Activated CD4-positive, alpha-beta T cell treated with anti-CD3 and anti-CD28 coated beads, Interleukin-2, amount 50 U/mL, for 4 hours (primary cell): ENCODE measurements at places on chromosomes 2 and 18.

DNA sequence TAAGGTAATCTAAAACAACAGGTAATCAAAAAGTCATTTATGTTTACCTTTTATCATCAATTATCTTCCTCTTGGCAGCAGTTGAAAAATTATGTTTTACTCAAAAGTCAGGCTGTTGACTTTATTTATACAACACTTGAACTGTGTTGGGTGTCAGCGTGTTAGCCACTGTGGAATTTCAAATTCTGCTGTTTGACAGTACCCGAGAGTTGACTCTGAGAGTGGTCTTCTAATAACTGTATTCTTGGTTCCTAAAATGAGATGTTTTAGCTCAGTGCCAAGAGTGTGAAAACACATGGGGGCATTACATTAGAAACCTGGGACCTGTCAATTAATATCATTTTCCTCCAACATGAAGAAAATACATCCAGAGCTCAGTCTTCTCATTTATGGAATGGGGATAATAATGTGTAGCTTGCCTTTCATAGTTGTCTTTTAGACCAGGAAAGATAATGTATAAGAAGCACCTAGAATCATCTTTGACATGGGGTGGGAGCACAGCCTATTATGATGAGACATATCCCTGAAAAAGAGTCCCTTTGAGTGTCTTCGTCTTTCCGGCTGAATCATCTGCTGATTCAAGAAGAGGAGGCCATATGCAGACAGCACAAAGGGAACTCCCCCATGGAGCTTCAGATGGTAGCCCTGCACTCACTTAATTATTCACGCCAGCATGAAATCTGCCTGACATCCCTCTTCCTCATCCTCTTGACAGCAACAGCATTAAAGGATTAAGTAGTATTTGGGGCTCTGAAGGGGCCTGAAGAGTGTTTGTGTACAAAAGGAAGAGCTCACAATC is 89.1 kb downstream of the AFF3 start:
- DNase-seq, result no peak

- no peak for DNase-seq
These were observed 459.5 kb downstream of the ARHGAP15 start for GRCh38 chr2:143588746-143589145.

DNA sequence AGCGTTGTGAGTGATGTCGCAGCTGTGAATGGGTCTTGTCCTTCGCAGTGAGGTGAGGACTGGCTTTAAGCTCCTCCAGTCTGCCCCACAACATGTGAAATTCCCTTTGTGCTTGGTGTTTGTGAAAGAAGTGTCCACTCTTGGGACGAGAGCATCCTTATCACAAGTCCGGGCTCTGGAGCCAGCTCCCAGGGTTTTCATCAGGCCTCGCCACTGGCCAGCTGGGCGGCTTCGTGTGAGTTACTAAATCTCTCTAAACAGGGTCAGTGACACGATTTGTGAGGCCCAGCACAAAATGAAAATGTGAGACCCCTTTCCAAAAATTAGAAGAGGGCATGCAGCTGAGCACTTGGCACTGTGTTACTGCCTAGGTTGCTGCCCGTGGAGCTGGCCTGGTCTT is 115.9 kb downstream of the VAPA start:
- no peak for DNase-seq

- DNase-seq, result peak; percentile 7
These were observed at the start of gene FAM124B for GRCh38 chr2:224401641-224402342. Gene FAM124B (minus strand): TSS chr2:224402107. CDS start chr2:224401768, 339 bp downstream.

GRCh38 chr2:231546014-231546715 is 15.9 kb upstream of the NMUR1 start:
- DNase-seq, result no peak

- DNase-seq, result no peak
These were observed 61.4 kb downstream of the XDH start for GRCh38 chr2:31353179-31353578.

DNA sequence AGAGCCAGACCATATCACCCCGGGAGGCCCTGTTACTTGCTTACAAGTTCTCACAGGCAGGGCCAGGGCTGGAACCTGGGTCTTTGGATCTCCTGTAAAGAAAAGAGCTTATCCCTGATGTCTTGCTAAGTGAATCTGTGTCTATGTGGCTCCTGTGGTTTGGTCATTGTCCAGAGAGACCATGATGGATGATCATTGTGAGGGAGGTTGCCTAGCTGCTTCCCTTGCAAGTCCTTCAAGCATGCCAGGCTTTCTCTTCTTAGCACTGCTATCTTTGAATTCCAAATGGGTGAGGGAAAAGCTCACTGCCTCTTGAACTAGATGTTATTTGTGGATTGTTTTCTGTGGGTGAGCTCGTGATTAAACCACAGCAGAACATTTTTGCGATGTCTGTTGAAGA is 151.6 kb downstream of the FSHR start:
- DNase-seq, result no peak

DNA sequence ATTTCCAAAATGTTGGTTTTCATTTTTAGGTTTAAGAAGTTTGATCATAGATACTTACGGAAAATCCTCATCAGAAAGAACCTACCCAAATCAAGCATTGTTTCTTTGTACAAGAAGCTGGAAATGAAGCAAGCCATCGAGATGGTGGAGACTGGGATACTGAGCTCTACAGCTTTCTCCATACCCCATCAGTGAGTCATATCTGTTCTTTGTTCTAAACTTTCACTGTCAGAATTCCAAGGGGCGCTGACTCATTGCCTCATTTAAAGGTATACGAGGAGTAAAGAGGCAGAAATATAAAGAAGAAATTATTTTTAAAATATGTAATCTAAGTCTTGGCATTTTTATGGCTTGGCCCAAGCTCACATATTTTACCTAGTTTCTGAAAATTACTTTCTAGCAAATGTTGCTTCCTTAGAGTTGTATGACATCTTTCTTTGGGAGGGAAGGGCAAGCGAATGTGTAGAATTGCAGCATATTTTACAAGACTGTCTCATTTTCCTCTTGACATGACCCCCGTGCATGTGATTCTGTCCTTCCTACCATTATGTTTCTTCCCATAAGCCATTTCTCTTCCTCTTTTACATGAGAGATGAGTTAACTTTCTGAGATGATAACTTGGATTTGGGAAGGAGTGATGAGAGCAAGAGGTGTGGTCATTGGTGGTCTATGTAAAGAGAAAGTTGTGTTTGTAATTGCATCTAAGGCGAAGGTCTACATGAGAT is 41.2 kb downstream of the SLC9A4 start:
- no peak for DNase-seq

DNA sequence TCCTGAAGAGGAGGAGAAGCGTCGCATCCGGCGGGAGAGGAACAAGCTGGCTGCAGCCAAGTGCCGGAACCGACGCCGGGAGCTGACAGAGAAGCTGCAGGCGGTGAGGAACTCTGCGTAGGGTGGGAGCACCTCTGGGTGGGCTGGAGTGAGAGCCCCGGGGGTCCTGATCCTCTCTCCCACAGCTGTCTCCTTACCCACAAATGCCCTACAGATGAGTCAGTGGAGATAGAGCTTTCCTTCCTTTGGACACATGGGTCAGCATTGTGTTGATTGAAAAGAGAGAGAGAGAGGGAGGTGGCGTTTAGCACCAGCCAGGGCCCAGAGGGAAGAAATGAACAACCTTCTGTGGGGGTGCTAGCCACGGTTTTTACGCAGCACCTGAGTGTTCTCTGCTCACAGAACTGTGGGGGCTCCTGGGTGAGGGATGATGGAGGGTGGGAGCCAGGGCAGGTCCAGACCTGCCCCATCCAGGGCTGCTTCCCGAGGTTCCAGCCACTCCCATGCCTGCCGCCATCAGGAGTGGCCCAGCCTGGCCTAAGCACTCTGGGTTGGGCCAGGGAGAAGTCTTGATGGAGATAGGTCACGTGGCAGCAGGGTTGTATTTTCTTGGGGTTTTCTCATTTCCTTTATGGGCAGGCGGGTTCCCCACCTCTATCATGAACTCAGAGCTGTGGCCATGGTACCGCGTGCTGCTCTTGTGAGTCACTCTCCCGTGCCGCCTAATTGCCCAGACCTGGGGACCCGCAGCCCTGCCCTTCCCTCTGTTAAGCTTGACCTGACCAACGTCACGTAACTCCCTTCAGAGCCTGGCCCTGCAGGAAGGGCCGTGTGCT is 16.3 kb downstream of the FOSL2 start:
- peak; percentile 60 for DNase-seq

DNA sequence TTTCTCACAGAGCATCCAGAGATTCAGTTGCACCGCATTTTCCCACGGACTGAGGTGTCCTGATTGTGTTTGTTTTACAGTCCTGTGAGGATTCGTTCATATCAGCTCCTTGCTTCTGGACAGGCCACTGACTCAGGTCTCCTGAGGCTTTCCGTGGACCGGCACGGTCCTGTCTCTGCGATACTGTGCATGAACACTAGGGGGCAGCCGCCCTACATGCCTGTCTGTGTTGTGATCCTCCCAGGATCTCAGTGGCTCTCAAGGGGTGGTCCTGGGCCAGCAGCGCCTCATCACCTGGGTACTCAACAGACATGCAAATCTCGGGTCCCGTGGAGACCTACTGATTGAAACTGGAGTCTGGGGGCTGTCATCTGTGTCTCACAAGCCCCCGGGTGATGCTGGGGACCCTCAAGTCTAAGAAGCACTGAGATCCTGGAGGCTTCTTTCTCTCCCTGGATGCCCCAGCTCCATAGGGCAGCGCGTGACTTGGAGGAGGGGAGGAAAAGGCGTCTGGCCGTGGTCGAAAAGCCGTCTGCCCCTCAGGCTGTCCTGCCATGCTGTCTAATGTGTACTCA is 28.9 kb downstream of the IL1R2 start:
- peak; percentile 88 for DNase-seq

- peak; percentile 81 for DNase-seq
These were observed 47.0 kb downstream of the SERTAD2 start for GRCh38 chr2:64606479-64607363.

GRCh38 chr18:28511413-28511821 is 334.5 kb upstream of the CDH2 start:
- no peak for DNase-seq

DNA sequence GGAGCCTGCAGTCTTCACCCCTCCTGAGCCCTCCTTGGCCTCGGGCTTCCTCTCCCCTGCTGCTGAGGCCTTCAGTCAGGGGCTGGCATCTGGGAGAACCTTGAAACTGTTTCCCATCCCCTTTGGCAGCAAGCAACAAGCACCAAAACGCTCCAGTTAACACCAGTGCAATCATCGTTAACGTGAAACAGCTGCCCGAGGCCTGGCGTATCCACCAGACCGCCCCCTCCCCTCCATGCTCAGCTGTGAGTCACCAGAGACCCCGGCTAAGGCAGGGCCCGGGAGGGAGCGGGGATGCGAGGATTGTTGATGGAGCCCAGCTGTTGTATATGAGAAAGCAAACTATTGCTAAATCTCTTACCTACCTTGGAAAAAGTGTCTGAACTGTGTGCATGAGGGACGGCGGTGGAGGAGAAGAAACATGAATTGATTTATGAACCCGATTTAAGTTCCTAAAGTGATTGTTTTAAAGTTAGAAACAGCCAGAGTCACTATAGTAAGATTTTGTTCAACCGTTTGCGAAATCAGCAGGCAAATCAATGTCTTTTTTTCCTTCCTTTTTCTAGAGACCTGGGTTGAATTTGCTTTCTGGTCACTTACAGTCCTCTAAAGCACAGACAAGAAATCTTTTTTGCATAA is 5.2 kb downstream of the ZFP36L2 start:
- DNase-seq, result peak; percentile 34

- DNase-seq, result no peak
These were observed 77.7 kb downstream of the RHOB start for GRCh38 chr2:20524412-20525040.

- DNase-seq, result no peak
These were observed 199.6 kb downstream of the HRH4 start for GRCh38 chr18:24659827-24660720.

- no peak for DNase-seq
These were observed 216.6 kb downstream of the SPAG16 start for GRCh38 chr2:213500881-213501280.

GRCh38 chr2:178199334-178199733 is 5.0 kb downstream of the OSBPL6 start:
- DNase-seq, result no peak

- no peak for DNase-seq
These were observed 306.2 kb downstream of the SETBP1 start for GRCh38 chr18:44986933-44987332.

DNA sequence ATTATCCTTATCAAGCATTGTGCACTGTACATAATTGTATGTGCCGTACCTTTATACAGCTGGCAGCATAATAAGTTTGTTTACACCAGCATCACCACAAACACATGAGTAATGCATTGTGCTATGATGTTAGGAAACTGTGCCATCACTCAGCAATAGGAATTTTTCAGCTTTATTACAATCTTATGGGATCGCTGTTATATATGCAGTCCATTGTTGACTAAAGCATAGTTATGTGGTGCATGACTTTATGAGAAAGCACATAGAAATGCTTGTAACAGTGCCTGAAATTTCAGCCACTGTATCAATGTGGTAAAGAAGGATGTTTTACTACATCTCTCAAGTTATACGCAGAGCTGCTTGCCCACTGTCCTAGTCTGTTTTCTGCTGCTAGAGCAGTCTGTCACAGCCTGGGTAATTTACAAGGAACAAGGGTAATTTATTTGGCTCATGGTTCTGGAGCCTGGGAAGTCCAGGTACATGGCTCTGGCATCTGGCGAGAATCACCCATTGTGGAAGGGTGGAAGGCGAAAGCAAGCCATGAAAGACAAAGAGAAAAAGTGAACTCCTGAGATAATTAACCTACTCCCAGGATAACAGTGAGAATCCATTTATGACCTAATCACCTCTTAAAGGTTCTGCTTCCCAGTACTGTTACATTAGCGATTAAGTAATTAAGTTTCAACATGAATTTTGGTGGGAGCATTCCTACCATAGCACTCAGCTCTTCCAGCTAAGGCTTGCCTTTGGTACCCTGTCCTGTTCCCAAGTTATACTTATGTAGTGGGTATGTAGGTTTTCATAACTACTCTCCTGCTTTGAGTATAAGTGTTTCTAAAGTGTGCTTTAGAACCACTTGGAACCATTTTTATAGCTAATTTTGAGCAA is 4.6 kb downstream of the MAP3K20 start:
- DNase-seq, result no peak

- peak; percentile 22 for DNase-seq
These were observed 115.7 kb upstream of the COPS8 start for GRCh38 chr2:236969767-236970655.

GRCh38 chr2:82000606-82001005 is 1696.1 kb upstream of the LRRTM1 start:
- DNase-seq, result no peak

DNA sequence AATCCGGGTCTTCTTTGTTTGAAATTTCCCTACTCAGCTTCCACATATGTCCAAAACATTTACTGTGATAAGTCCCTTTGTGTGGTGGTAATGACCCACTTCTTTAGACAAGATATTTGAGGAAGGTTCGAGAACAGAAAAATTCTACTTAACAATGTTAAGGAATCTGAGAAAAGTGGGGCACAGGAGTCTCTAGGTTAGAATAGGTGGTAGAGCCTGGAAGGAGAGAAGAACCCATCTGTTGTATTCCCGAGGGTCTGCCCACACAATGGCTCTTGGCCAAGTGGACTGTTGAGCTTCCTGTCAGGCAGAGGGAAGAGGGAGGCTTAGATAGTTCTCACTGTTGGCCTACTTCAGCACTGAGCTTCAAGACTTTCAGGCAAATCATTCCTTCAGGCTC is 4.3 kb downstream of the IGFBP2 start:
- DNase-seq, result no peak

GRCh38 chr2:231396058-231396821 is 730 bp downstream of the B3GNT7 start:
- DNase-seq, result no peak
